ENCODE measurements at places on chromosomes 7 and 10.

DNA sequence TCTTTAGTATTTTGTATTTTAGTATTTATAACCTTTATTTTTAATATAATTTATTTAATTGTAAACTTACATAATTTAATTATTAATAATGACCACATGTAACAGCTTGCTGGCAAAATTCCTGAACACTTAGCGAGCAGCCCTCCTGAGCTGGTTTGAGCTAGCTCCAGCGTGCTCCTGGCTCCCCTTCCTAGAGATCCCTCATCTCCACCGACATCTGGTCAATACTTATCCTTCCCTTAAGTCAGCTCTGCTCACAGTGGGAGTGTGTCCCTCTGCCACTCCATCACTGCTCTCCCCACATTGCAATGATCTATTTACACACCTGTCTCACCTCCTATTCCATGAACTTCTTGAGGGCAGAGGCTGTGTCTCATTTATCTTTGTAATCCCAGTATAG is 20.6 kb upstream of the TBXAS1 start:
- no peak for DNase-seq

GRCh38 chr10:6583447-6583846 is 3.4 kb upstream of the PRKCQ start:
- no peak for DNase-seq

DNA sequence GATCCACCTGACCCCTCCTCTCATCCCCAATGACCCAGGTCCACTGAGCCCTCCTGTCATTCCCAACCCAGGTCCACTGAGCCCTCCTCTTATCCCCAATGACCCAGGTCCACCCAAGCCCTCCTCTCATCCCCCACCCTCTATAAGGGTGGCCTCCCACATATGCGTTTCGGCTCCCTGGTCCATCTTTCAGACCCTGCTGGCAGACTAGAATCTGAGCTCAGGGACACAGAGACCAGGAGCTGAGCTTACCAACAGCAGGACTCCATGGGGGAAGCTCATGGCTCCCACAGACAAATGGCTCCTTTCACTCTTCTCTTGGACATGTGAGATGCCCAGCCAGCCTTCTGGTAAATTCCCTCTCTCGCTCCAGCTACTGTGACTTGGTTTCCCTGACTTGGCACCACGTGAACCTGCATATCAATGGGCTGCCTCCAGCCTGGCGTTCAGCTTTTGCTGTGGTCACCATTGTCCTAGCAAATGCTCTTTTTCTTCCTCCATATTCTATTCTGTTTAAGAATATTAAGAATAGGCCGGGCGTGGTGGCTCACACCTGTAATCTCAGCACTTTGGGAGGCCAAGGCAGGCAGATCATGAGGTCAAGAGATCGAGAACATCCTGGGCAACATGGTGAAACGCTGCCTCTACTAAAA is 24.8 kb upstream of the INPP5A start:
- DNase-seq: no peak

- DNase-seq: no peak
Observed at GRCh38 chr10:80474597-80474910, 20.4 kb downstream of the TSPAN14 start.

GRCh38 chr7:142313528-142313927 is 55.7 kb upstream of the PRSS58 start:
- DNase-seq: no peak

- DNase-seq: no peak
Observed at GRCh38 chr7:117470777-117471176, 9.0 kb upstream of the CFTR start.

GRCh38 chr10:92407305-92408016 is 116.5 kb downstream of the MARCHF5 start:
- DNase-seq: no peak

- no peak for DNase-seq
Observed at GRCh38 chr7:4602905-4603842, 78.9 kb upstream of the FOXK1 start.

GRCh38 chr7:100102950-100103840 is 1.8 kb downstream of the AP4M1 start:
- no peak for DNase-seq

Data from SIG-M5 (cell line).